ENCODE measurements at places on chromosomes 16 and 17.

DNA sequence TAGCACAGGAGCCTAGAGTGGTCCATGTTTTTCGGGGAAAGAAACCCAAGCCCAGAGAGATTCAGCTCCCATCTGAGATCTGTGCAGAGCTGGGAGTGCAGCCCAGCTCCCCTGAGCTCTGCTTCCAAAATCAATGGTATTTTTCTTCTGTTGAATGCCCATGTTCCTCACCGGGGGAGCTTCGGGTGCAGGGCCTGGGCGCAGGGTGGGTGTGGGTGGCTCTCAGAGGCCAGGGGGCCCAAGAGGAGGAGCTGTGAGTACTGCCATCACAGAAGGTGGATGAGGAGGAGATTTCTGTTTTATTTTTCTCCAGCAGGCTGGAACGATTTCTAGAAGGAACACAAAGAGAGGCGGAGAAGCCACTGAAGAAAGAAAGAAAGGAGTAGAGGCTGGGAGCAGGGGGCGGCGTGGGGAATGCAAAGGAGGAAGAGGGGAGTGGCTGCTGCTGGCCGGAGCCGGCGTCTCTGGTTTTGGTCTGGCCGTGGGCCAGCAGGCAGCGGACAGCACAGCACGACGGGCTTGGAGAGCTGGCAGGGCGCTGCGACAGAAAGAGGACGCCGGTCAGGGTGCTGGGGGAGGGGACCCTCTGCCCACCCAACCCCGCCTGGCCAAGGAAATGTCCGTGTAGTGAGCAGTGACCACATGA lies 76.2 kb upstream of the KSR1 start:
- DNase-seq = no peak

DNA sequence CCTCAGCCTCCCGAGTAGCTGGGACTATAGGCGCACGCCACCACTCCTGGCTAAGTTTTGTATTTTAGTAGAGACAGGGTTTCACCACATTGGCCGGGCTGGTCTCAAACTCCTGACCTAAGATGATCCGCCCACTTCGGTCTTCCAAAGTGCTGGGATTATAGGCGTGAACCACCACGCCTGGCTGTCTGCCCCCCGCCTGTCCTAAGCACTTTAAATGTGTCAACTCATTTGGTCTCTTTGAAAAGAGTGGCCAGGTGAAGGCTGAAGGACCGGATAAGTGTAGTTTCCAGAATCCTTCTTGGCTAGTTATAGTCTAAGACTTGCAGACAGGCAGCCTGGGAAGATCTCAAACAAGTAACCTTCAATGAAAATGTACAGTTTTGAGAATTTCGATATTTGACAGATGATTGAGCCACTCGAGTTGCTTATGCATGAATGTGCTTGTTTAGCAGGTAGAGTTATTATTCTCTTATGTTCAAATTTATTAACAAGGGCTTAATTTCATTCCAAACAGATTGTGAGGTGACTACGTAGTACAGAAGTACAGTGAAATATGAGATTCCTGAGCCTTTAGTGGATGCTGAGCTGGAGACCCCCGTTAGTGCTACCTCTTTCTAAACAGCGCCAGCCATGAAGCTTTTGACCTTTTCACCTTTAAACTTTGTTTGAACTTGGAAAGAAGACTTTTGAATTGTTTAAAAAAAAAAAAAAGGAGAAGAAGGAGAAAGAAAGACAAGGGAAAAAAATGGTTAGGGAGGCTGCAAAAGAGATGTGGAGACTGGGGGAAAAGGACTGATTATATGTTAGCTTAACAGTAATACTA lies 164.4 kb upstream of the TBX2 start:
- DNase-seq = no peak

- peak; percentile 92 for DNase-seq
Measured at GRCh38 chr16:31713071-31713944, 160.3 kb upstream of the ZNF267 start.

- no peak for DNase-seq
Measured at GRCh38 chr16:72051818-72052217, 2.5 kb upstream of the HP start.

- no peak for DNase-seq
Measured at GRCh38 chr17:55402374-55402773, 19.3 kb downstream of the MMD start.
